HFFc6 (cell line): ENCODE measurements at places on chromosomes 11 and 22. TPM values are rescaled to one million over a fixed set of nuclear protein-coding genes. Genes with fewer than 3 reads are reported as not detected.

The GAB4 gene
- not detected in 3 replicates for total RNA-seq

The KCNQ1 gene
- not detected in 3 replicates for total RNA-seq

DNA sequence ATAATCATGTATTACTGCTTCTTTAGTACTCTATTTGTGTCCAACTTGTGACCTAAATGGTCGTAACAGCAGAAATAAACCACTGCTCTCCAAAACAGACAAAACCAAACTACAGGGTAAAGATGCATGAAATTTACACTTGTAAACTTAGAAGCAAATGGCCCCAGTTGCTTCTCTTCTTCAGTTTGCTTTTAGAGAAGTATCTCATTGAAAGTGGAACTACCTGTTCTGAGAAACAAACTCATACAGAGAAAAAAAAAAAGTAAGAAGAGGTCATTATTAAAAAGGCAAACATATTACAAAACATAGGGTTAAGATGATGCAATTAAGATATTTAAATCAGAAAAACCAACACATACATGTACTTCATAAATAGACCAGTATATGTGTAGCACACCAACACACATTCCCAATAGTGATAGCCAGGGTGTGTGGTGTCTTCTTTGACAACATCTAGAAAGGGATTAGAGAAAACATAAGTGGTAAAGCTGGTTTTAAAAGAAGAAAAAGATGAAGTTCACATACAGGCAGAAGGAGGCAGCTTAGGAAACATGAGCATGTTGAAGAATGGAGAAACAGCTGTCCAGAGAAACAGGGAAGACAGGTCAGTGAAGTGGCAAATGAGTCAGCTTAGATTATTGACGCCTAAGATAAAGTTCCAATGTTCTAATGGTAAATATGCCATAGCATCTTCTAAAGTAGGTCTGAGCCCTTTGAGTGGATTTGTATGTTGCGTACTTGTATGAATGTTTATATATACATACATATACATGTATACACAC, 844.7 kb upstream of the CCDC90B start:
- no peak overlapping the region for H3K27ac ChIP-seq
- no peaks in the 10 kb centered on the region for H3K4me1 ChIP-seq
- no peak for DNase-seq

DNA sequence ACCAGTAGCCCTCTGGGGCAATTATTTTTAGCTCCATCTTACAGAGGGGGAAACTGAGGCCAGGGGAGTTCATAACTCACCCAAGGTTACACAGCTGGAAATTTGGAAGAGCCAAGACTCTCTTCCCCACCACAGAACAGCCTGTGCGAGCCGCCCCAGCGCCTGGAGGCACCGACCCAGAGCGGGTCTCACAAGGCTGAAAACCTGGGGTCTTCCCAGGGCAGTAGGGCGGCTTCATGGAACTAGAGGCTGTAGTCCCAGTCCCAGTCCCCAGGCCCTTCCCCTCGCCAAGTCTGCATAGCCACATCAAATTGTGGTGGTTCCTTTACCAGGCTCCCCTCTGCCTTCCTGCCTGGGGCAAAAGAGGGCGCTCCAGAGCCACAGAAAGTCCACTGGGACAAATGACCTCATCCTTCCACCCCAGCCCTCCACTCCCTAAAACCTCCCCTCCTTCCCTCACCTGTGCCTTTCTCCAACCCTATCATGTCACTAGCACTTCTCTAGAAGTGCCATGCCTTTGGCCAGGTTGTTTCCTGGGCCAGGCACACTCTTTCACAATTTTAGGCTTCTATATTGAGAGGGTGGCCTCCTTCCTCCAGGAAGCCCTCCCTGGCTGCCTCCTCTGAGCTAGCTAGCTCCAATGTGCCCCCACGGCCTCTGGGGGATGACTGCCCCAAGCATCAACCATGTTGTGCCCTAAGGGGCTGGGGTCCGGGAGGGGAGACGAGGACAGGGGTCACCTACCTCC, 15.2 kb upstream of the CDC42EP1 start:
- no peaks in the 10 kb centered on the region for H3K36me3 ChIP-seq
- H3K4me3 ChIP-seq: peak overlapping the region; percentile 43
- H3K4me1 ChIP-seq: peaks cover 67% of the 10 kb centered on the region

GRCh38 chr11:31417816-31418215, 48.2 kb downstream of the DNAJC24 start:
- H3K36me3 ChIP-seq: peaks cover 11% of the 10 kb centered on the region
- DNase-seq: no peak
- H3K4me1 ChIP-seq: peaks cover 17% of the 10 kb centered on the region
- no peak overlapping the region for H3K27ac ChIP-seq
- no peaks in the 10 kb centered on the region for H3K27me3 ChIP-seq
- H3K4me3 ChIP-seq: no peak overlapping the region

The LRRC74B gene
- total RNA-seq: not detected in 2 replicates

DNA sequence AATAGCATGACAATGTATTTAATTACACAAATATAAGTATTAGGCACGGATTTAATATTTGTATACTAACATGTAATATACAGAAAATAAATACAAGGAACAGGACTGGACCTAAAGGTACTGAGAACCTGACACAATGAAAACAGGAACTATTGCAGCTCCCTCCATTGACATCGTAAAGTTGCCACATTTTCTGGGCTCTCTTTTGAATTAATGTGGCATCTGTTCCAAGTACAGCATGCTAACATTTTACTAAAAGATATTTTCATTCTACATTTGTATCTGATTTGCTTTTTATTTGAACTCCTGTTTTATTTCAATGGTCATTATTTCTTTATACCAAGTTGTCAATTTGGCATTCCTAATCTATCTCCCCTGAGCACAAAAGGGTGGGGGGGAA, 15.3 kb downstream of the PHF21A start:
- no peak for DNase-seq
- no peak overlapping the region; the same call in 1 of the 2 replicates for H3K27ac ChIP-seq
- no peaks in the 10 kb centered on the region for H3K36me3 ChIP-seq
- H3K4me1 ChIP-seq: peaks cover 46% of the 10 kb centered on the region

GRCh38 chr11:126339863-126340434, 15.5 kb upstream of the ST3GAL4 start:
- H3K27me3 ChIP-seq: peaks cover 8% of the 10 kb centered on the region
- peaks cover 36% of the 10 kb centered on the region for H3K36me3 ChIP-seq
- H3K27ac ChIP-seq: no peak overlapping the region
- DNase-seq: no peak

The CCDC88B gene
- total RNA-seq: 0.41 to 1.9 TPM (median 0.45 TPM) in 3 replicates

DNA sequence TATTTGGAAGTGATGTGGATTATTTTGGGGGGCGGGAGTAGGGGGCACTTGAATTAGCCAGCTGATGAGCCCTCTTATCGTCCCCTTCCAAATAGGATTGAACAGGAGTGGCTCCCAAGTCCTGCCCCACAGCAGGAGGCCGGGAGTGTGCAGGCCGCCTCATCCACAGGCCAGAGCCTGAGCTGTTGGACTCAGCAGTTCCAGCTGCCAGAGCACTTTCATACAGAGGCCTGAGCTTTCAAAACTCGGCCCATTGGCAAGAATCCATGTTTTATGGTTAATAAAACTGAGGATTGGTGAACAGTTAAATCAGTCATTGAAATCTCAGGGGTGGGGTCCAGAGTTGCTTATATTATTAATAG, 9.6 kb downstream of the FAM118A start:
- H3K27ac ChIP-seq: peak overlapping the region; percentile 93
- H3K4me3 ChIP-seq: no peak overlapping the region
- peaks cover 25% of the 10 kb centered on the region for H3K4me1 ChIP-seq

DNA sequence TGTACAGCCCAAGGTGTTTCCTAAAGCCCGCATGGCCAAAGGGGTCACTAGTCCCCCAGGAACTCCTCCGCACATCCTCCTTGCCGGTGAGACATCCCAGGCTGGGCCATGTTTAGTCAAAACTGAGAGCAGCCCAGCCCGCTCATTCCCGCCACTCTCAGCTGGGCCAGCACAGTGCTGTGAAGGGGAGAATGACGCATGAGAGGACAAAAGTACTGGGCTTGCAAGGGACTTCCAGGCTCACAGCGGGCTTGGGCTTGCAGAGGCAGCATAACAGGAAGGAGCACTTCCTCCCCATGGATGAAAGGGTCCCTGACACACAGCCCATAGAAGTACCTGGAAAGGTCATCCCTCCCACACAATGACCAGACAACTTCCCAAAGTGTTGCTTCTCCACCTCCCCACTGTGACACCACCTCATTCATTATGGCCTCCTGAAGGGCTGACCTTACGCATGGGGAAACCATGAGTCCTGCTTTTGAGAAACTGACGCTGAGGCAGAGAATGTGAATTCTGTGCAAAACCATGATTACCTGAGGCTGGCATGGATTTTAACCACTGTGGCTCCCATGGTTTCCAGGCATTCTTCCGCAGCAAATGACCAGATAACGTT, 19.1 kb downstream of the ETS1 start:
- no peaks in the 10 kb centered on the region for H3K36me3 ChIP-seq
- H3K27ac ChIP-seq: no peak overlapping the region
- no peak overlapping the region for H3K4me3 ChIP-seq

- H3K27ac ChIP-seq: no peak overlapping the region
- H3K36me3 ChIP-seq: peaks cover 10% of the 10 kb centered on the region; the same call in 1 of the 2 replicates
- no peak for DNase-seq
- no peak overlapping the region for H3K4me3 ChIP-seq
- peaks cover 6% of the 10 kb centered on the region for H3K27me3 ChIP-seq
Observed at GRCh38 chr22:49455595-49455994, 372.1 kb downstream of the BRD1 start.

- H3K27me3 ChIP-seq: peaks cover 34% of the 10 kb centered on the region
- H3K4me1 ChIP-seq: peaks cover 17% of the 10 kb centered on the region
- no peak overlapping the region for H3K27ac ChIP-seq
- no peaks in the 10 kb centered on the region for H3K36me3 ChIP-seq
Observed at GRCh38 chr11:44684859-44685281, 41.9 kb upstream of the TSPAN18 start.

The LARGE2 gene
- total RNA-seq: not detected in 3 replicates

DNA sequence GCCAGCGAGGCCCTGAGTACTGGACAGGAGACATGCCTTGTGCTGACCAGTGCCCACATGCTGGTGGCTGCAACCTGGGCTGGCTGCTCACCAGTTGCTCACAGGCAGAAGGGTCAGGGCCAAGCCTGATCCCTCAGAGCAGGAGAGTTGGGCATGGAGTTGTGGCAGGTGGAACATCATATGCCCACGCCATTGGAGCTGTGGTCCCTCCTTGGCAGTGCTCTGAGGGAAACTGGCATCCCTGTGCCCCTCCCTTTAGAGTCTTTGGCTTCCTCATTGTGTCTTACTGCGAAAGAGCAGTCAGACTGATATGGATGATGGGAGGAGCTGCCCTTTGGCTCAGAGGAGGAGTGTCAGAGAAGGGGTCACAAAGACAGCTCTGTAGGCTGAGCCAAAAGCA, 3.1 kb upstream of the MYEOV start:
- H3K4me1 ChIP-seq: peaks cover 7% of the 10 kb centered on the region; the same call in 1 of the 2 replicates
- H3K27me3 ChIP-seq: no peaks in the 10 kb centered on the region; the same call in none of the 2 replicates
- no peak for DNase-seq
- no peak overlapping the region for H3K4me3 ChIP-seq
- H3K27ac ChIP-seq: no peak overlapping the region
- no peaks in the 10 kb centered on the region; the same call in 1 of the 2 replicates for H3K36me3 ChIP-seq

DNA sequence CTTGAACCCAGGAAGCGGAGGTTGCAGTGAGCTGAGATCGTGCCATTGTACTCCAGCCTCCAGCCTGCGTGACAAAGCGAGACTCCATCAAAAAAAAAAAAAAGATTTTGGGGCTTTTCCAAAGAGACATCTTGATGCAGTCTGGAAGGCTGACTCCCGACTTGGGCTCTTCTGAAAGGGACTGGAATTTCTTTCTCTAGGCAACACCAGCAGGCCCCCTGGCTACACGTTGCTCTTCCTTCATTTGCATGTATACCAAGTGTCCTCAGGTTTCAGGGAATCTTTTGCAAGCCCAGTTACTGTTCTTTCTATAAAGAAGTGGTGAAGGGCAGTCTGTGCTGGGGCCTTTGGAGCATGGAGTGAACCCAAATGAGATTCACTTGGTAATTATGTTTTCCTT, 211.0 kb downstream of the GRIK4 start:
- no peak overlapping the region for H3K4me3 ChIP-seq
- H3K27me3 ChIP-seq: peaks cover 15% of the 10 kb centered on the region
- DNase-seq: no peak
- no peaks in the 10 kb centered on the region for H3K36me3 ChIP-seq
- H3K27ac ChIP-seq: no peak overlapping the region
- H3K4me1 ChIP-seq: peaks cover 7% of the 10 kb centered on the region; the same call in 1 of the 2 replicates

The YPEL4 gene
- 0.33 to 0.67 TPM in 2 of 3 replicates, not detected in the other for total RNA-seq

GRCh38 chr11:13908535-13908934, 54.0 kb upstream of the SPON1 start:
- H3K36me3 ChIP-seq: no peaks in the 10 kb centered on the region
- H3K4me1 ChIP-seq: no peaks in the 10 kb centered on the region
- H3K27ac ChIP-seq: no peak overlapping the region
- no peak overlapping the region for H3K4me3 ChIP-seq
- no peaks in the 10 kb centered on the region for H3K27me3 ChIP-seq

DNA sequence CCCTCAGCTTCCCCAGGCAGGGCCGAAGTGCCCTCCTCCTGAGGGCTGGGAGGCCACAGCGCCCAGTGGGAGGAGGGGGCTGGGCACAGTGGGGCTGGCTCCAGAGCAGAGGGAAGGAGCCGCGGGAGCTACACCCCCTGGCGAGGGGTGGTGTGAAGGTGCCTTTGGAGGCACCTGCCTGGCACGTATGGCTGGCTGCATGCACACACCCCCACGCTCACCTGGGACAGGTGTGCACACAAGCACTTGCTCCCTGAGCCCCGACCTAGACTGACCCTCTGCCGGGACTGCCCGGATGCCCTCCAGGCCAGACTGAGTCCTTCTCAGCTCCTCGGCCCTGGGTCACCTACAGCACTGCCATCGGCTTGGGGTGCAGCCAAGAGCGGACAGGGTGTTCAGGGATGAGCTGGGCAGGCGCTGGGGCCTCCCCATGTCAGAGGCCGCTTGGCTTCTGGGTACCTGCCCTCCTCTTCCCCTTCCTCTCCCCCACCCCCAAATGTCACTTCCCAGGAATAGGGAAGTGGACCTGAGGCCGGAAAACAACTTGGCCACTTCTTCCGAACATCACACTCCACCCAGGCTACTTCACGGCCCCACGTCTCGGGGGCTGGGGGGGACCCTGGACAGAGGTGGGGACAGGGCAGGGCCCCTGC, 7.4 kb upstream of the PIM3 start:
- no peaks in the 10 kb centered on the region for H3K36me3 ChIP-seq
- H3K4me3 ChIP-seq: no peak overlapping the region
- DNase-seq: no peak
- H3K4me1 ChIP-seq: peaks cover 10% of the 10 kb centered on the region

DNA sequence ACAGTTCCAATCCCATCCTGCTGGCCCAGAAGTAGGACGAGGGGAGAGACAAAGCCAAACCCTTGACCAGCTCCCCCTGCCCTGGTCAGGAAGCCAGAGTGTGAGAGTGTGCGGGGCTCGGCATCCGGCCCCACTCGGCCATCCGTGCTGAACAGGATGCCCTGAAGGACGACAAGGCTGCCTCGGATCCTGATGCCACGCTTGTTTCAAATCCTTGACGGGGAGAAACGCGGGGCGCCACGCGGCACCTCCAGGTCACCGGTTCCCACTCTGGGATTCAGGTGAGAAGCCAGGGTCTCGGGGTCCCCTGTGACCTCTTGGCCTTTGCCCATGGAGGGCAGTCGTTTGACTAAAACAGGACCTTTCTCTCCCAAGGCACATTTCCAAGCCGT, 167.8 kb downstream of the BRD1 start:
- DNase-seq: no peak
- H3K27ac ChIP-seq: no peak overlapping the region
- H3K36me3 ChIP-seq: 0 out of 2 replicates have a peak, but pooled peaks cover 5% of the 10 kb centered on the region
- no peaks in the 10 kb centered on the region for H3K4me1 ChIP-seq
- no peak overlapping the region for H3K4me3 ChIP-seq

The DSCAML1 gene
- total RNA-seq: not detected in 3 replicates

The CD3D gene
- not detected in 3 replicates for total RNA-seq

The OR5P2 gene
- total RNA-seq: not detected in 3 replicates
